Occipital lobe (tissue), 3 donors: ENCODE measurements at places on chromosomes 1 and 21.
A peak's percentile ranks its signal among the peaks of the same experiment; 100 is the strongest.

DNA sequence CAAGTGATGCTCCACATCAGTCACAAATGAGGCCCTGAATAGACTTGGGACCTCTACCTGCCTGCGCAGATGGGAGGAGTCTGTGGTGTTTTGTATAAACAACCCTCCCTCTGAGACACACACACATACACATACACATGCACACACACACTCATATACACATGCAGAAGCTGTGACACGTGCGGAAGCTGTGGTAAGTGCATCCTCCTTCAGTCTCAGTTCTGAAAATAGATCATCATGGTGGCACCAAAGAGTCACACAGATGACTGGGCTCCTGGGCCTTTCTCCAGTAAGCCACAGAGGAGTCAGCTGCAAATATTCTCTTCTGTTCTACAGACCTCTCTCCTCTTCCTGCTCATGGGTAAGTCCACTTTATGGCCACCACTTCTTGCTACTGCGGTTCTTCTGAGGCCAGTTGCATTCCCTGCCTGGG, at the start of gene LY9:
Gene LY9, plus strand, starts transcription at position 224 of the 433 bp plus-strand sequence. Its CDS starts 14 bp downstream, at position 238.
- DNase-seq, result no peak

DNA sequence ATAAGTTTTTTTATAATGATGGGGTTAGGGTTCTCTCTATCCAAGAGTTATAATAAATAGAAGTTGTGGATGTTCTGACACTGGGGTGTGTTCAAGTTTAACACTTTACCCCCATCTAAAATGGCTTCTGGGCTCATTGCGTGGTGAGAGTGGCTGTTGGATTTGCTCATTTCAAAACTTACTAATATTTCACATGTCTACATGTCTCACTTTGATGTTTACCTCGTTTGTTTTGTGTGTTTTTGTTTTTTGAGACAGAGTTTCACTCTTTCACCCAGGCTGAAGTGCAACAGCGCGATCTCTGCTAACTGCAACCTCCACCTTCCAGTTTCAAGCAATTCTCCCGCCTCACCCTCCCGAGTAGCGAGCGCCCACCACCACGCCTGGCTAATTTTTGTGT, 3.7 kb downstream of the RRP1B start:
- no peak for DNase-seq

GRCh38 chr1:111225717-111226400, 1.7 kb upstream of the CHI3L2 start:
- DNase-seq, result no peak

DNA sequence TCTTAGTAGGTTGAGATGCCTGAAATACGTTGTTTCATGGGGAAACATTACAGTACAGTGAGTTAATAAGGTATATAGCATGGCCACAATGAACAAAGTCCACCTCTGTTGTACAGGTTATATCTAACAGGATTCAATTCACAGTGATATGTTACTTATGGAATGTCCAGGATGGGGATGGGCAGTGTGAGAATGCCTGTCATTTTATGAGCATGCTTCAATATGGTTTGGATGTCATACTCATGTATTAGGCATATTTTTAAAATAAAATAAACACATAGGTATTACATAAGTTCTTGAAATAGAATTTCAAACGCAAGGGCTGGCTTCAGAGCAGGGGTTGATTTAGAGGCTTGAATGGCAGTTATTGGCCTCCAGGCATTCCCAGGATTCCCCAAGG, 6.1 kb upstream of the PHLDA3 start:
- DNase-seq, result no peak

DNA sequence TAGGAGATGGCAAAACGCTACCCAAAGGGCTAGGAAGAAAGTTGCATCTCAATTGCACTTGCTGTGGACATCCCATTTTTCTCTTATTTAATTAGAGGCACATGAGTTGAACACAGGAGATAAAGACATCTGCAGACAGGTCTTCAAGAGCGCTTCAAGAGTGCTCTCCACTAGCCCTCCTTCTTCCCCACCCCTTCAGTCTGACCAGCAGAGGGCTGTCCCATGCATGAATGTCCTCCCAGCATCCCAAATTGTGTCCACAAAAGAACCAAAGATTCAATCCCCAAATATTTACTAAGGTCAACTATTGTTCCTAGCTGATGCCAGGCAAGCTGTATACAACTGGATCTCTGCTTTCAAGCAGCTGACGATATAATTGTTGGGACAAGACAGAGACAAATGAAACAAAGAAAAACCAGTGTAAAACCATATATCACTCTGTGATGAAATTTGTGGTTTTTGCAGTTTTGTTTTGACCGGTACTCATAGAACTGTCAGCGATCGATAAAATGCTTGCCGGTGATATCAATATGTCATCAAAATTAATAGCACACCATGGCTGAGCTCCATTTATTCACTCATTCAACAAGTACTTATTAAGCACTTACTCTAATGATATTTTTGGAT, 174.2 kb downstream of the TNR start:
- DNase-seq, result no peak

GRCh38 chr1:65423884-65424572, 3.6 kb downstream of the LEPR start:
- DNase-seq, result no peak

- DNase-seq, result no peak
Measured at GRCh38 chr1:21491488-21492355, 17.5 kb upstream of the ALPL start.

DNA sequence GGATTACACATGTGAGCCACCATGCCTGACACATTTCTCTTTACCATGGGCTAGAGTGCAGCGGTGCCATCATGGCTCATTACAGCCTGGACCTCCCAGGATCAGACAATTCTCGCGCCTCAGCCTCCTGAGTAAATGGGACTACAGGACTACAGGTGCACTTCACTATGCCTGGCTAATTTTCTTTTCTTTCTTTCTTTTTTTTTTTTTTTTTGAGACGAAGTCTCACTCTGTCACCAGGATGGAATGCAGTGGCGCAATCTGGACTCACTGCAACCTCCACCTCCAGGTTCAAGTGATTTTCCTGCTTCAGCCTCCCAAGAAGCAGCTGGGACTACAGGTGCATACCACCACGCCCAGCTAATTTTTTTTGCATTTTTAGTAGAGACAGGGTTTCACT, 14.8 kb upstream of the KIF1B start:
- DNase-seq, result no peak

- DNase-seq, result peak; percentile 83
Measured at GRCh38 chr1:109482791-109483671, 674 bp upstream of the ATXN7L2 start.

- no peak for DNase-seq
Measured at GRCh38 chr1:15639931-15640330, 22.7 kb downstream of the DDI2 start.

- DNase-seq, result no peak
Measured at GRCh38 chr1:172084876-172085275, 243.6 kb downstream of the DNM3 start.

GRCh38 chr1:241834733-241835377, 13.1 kb upstream of the EXO1 start:
- DNase-seq, result no peak

- DNase-seq, result no peak
Measured at GRCh38 chr1:21909787-21910503, 27.2 kb downstream of the HSPG2 start.

DNA sequence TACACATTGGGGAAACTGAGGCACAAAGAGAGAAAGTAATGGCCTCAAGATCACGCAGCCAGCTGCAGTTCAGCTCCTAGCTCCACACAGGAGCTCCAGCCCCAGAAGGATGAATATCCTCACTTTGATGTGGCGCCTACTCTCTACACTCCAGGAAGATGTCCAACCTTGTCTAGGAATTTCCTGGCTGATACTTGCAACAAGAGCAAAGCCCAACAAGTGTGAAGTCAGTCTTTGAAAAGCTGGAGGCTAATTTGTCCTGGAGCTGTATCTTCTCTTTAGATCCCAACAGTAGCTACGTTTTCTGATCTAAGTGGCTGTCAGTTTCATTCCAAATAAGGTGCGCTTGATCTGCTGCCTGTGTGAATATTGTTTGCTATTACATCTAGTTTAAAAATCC, 344.9 kb downstream of the PTPRU start:
- DNase-seq, result no peak

GRCh38 chr1:34681480-34682451, 73.1 kb upstream of the GJB5 start:
- DNase-seq, result peak; percentile 10

GRCh38 chr1:69737527-69738185, 169.9 kb downstream of the LRRC7 start:
- DNase-seq, result no peak

DNA sequence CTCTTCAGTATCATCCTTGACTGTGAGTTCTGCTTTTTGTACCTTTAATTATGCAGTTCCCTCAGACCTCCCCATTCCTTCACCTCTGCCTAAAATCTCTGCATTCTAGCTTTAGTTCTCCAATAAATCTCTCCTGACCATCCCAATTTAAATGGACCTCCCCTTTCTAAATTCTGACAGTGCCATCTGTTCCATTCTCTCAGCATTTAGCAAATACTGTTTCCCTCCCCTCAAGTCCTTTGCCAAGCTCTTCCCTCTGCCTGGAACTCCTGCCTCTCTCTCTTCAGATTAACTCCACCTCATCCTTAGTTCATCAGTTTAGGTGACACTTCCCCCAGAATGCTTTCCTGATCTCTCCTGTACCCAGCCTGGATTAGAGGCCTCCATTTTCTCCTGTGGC, 54.0 kb upstream of the JUN start:
- no peak for DNase-seq

DNA sequence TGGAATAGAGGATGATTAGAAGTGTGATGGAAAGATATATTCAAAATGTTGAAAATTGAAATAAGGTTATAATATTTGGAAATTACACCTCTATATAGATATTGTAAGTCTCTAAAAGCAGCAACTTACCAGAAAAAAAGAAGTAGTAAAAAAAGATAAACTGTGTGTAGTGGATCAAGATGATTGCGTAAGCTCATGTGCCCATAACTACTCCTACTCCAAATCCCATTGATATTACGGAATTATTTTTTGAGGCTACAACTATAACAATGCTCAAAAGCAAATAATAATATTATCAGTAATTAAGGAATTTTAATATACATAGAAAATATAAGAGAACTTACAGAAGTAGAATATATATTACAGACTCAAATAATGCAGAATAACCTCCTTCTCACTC, 33.6 kb downstream of the CATSPERE start:
- DNase-seq, result no peak

DNA sequence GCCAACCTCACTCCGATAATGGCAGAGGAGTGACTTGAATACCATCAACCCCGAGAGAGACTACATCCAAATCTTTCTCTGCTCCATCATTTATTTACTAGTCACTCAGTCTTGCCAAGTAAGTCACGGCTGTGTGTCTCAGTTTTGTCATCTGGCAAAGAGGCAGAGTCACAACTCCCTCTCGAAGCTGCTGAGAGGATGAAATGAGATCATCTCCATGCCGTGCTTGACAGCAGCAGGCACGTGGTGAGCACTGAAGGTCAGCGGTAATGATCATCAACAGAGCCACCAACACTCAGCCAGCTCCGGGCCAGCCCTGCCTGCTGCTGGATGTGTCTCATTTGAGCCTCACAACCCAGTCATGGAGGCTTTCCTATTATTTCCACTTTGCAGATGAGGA, 19.9 kb downstream of the ALDH4A1 start:
- peak; percentile 8 for DNase-seq

GRCh38 chr1:187999973-188000372, 1171.2 kb downstream of the PLA2G4A start:
- no peak for DNase-seq

DNA sequence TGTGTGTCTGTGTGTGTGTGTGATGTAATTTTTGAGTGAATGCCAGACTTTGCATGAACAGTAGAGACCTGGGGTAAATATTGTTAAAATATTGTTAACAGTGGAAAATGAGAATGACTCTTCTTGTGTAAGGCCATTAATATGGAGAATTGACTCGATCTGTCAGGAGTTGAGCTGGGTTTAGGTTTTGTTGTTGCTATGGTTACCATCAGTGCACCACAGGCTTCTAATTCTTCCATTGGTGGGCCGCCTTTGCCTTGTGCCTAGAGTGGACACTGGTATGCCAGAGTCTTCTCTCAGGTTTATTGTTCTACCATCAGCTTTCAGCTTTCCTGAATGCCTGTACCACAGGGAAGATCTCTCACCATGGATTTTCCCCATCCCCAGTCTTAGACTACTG, 10.0 kb upstream of the NHLH2 start:
- DNase-seq, result no peak

GRCh38 chr1:26833432-26834405, 7.2 kb downstream of the ZDHHC18 start:
- DNase-seq, result no peak

GRCh38 chr1:115717541-115717940, 51.0 kb downstream of the CASQ2 start:
- DNase-seq, result no peak

- no peak for DNase-seq
Measured at GRCh38 chr1:55612988-55613387, 397.8 kb upstream of the USP24 start.

DNA sequence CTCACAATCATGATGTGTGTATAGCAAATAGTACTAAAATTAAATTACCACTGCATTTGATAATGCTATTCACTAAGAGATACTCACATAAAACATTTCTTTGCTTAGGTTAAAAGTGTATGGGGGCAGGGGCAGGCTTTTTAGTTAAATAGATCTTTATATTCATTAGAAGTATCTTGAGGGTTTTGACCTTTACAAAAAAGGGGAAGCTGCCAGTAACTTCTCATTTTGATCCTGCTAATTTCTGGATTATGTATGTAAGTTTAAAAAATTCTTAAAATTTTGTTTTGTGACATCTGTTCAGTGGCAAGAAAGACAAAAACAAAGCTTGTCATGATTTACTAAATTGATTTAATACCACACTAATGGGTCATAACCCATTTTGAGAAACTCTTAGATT, 45.8 kb upstream of the S1PR1 start:
- no peak for DNase-seq

DNA sequence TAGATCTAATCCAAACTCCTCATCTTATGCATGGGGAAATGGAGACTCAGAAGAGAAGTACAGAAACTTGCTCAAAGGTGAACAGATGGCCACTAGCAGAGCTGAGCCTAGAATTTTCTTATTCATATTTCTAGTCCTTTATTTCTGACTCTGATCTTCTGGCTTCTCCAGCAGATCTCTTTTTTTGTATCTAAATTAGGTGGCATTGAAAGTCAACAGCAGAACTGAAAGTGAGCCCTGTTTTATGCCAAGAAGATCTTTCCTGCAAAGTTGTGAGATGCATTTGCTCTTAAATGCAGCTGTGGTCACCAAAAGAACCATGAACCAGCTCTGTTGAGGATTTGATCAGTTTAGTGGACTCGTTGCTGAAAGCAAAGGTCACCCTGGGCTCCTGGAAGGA, 75.5 kb downstream of the KAZN start:
- DNase-seq, result no peak
